ENCODE measurements at places on chromosomes 16 and 17.

DNA sequence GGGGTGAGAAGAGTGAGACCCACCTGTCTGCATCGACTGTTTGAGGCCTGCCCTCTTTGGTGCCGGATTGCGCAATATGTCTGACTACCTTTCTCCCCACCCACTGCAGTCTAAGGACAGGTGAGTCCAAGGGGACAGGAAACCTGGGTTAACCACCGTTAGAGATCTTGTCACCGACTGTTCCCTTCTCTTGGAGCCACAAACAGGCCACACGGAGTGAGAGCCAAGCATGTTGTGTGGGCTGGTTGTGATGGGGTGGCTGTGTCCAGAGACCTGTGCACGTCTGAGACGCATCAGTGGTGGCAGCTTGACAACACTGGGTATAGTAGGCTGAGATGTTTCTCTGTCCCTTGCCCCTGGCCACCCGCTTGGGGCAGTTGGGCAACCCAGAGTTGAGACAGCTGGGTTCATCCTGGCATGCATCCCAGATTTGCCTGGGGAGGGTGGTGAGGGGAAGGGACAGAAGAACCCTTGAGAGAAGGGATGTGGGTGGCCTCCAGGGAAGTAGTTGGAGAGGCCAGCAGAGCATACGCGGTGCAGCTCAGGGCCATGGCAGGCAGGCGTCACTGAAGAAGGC, 21.4 kb downstream of the MPRIP start:
- DNase-seq: no peak

DNA sequence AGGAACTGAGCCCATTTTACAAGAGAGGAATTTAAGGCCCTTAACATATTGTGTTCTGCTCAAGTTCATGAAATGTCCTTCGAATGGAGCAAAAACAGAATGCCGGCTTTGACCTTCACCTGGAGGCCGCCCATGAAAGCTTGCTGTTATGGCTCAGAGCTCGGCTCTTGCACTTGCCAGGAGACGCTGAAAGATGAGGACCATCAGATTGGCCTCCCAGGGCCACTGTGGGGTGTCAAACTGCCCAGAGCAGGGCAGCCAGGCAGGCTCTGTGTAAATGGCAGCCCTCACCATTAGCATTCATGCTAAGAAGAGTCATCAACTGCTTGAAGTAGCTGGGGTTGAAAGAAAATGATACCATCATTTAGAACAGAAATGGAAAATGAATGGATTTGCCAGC, 39.3 kb downstream of the IL21R start:
- DNase-seq: no peak

DNA sequence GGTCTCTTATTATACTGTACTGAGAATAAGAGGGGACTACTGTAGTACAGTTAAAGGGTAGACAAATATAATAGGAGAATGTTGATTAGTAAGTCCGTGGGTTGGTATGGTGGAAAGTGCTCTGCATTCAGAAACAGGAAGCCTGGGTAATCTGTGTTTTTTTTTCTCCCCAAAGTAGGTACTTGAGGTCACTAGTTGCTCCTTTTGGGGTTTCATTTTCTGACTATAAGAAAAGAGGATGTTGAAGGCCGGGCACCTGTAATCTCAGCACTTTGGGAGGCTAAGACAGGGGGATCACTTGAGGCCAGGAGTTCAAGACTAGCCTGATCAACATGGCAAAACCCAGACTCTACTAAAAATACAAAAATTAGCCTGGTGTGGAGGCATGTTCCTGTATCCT, 42.0 kb upstream of the MMD start:
- DNase-seq: no peak

- no peak for DNase-seq
Measured at GRCh38 chr16:14063618-14064581, 7.2 kb upstream of the MRTFB start.

DNA sequence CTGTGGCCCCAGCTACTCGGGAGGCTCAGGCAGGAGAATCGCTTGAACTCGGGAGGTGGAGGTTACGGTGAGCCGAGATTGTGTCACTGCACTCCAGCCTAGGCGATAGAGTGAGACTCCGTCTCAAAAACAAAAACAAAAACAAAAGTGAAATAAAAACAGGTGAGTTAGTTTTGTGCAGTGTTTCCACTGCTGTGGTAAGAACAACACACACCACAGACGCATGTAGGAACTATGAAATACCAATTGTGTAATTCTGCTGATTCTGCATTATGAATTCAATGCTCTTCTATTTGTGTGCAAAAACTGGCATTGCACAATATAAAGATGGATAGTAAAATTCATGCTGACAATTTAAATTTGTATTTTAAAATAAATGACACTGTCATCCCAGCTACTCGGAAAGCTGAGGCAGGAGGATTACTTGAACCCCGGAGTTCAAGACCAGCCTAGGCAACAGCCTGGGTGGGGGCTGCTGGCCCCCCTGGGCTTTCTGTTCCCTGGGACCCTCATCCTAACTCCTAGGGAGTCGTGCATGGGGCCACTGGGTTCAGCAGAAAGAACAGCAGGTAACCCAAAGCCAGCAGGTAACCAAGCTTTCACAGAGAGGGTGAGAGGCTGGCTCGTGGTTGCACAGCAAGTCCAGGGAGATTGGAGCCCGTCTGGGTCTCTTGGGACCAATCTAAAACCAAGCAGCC, 10.6 kb upstream of the RHBDF2 start:
- no peak for DNase-seq
